ENCODE measurements at places on chromosomes 16 and 17.

- no peak for DNase-seq
These were observed 861 bp downstream of the RAB11FIP3 start for GRCh38 chr16:426115-426905.

- DNase-seq, result no peak
These were observed 220 bp upstream of the ARHGAP44 start for GRCh38 chr17:12789075-12789480.

- no peak for DNase-seq
These were observed 85.9 kb downstream of the SNX29 start for GRCh38 chr16:12062343-12063003.

- no peak for DNase-seq
These were observed 2.5 kb upstream of the SMPD3 start for GRCh38 chr16:68450741-68451255.

Measured in CD4-positive, alpha-beta T cell treated with Interleukin-10 for 1 hour (primary cell).